RPMI7951 (cell line): ENCODE measurements at places on chromosomes 3 and 15. TPM values are rescaled to one million over a fixed set of nuclear protein-coding genes. Genes with fewer than 3 reads are reported as not detected.

The ST8SIA2 gene
- total RNA-seq, result 15.1 and 20.4 TPM in 2 replicates

- no peak for DNase-seq
Observed at GRCh38 chr3:81289676-81290075, 471.8 kb downstream of the GBE1 start.

DNA sequence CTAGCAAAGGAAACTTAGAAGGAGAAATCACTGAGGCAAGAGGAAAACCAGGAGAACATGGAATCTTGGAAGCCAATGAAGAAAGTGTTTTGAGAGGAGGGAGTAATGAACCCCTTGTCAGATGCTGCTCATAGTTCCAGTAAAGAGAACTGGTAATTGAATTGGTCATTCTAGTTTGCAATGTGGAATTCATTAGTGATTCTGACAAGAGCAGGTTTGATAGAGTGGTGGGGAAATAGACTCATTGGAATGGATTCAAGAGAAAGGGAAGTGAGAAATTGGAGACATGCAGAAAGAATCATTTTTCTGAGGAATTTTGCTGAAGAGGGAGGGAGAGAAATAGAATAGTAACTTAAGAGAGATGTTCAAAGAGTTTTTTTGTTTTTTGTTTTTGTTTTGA, 21.0 kb downstream of the GLCE start:
- DNase-seq, result no peak

- DNase-seq, result peak; percentile 45
Observed at GRCh38 chr3:72597756-72598195, 250.5 kb downstream of the SHQ1 start.

The MYEF2 gene
- 8.8 and 11.8 TPM in 2 replicates for total RNA-seq

The TAMM41 gene
- 9.6 and 9.9 TPM in 2 replicates for total RNA-seq

The CCDC71 gene
- total RNA-seq, result 26.0 and 32.8 TPM in 2 replicates

DNA sequence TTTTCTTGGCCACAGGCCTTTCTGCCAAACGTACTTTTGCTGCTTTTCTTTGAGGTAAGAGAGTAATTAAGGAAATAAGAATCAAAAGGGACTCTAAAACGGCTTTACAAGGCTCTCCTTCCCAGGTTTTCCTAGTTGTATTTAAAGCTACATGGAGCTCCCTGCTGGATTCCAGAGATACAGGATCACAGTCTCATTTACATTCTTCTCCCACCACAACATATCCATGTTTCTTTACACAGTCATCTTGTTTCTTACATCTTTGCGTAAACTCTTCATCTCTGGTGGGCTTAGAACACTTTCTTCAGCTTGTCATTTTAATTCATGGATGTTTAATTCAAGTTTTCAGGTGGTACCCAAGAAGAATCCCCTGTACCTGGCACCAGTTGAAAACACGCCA, 117.6 kb upstream of the BFSP2 start:
- DNase-seq, result no peak

DNA sequence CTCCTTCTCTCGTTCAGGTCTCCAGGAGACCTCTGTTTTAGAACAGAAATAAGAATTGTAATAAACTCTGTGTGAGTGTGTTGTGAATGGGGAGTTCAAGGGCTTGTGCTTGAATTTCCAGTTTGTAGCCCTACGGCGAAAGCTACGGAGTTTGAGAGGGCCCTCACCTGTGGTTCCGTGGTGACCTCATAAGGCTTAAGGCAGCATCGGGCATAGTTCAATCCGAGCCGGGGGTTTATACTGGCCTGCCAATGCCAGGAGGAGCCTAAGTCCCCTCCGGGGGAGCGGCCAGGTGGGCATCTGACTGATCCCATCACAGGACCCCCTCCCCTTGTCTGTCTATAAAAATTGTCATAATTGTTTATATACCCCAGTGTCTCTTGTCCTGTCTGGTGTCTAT, 43.7 kb downstream of the ZBTB11 start:
- DNase-seq, result no peak

The ARGFX gene
- total RNA-seq, result not detected in 2 replicates

GRCh38 chr3:43638594-43639447, 17.0 kb upstream of the ANO10 start:
- DNase-seq, result peak; percentile 54

GRCh38 chr15:95105229-95105628, 873.9 kb downstream of the MCTP2 start:
- peak; percentile 8 for DNase-seq

The COX5A gene
- 133 and 184 TPM in 2 replicates for total RNA-seq

- no peak for DNase-seq
Observed at GRCh38 chr15:58585693-58586443, 154.1 kb downstream of the LIPC start.
